DMS153 (cell line): ENCODE measurements at places on chromosomes 7 and 10.

- DNase-seq = no peak
Measured at GRCh38 chr10:22824520-22824919, 103.3 kb upstream of the ARMC3 start.

DNA sequence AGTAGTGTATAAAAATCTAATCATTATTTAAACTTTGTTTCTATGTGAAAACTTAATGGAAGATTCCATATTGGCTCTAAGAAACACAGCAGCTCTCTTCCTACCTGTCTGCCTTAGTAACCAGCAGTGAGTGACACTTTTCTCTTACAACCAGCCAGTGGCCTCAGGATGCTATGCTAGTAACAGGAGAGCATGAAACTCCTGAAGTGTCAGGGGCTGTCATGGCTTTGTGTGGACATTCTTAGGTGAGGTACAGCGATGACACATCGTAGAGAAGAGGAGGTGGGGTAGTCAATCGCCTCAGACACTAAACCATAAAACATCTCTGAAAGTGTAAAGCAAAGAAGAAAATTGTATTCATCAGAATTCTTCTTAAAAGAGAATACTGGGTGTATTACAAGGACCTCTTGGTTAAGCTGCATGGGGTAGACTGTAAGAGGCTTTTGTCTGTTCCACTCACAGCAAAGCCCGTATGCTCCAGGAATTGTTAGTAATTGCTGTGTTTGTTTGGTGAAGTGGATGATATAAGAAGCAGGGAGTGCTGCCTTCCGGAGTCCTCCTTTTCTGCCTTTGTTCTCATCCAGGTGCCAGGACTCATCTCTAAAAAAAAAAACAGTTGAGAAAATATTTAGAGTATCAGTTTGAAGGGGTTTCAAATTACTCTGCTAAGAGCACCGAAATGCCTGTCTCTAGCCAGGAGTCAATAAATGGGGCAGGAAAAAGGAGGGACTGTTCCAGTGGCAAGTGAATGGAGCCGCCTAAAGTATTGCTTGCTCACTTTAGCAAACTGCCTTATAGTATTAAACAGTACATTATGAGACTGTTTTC, 518.8 kb downstream of the CNTNAP2 start:
- DNase-seq = peak; percentile 99

- DNase-seq = no peak
Measured at GRCh38 chr7:147999962-148000361, 590.6 kb upstream of the C7orf33 start.

DNA sequence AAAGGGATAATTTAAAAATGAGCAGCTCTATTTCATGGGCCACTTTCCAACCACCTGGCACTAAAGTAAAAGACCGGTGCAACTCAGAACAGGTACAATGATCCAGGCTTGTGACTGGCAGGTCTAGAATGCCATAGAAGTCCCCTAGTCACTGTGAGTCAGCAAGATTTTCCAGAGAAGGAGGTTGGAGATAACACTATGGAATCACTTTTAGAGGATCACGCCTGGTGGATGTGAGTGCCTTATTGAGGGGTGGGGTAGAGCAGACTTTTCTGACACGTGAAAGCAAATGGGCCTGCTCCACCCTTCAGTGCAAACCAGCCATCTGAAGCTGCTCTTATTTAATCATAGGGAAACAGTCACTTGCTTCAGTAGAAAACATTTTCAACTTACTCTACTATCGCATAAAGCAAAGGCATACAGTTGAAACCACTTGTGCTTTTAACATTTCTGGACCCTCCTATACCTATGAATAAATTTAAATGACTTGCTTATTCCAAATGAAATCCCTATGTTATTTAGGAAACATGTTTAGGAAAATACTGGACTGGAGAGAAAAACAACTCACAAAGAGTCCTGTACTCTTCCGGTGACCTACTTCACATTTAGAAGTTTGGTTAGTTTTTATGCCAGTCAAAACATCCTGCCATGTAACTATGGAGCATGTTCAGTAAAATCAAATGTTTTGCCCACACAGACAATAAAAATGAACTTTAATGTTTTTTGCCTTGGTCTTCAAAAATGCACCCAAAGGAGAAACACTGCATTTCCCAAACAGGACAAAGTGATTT, 21.5 kb upstream of the AKR1C1 start:
- DNase-seq = no peak

- no peak for DNase-seq
Measured at GRCh38 chr7:1917221-1918062, 247.4 kb downstream of the ELFN1 start.

DNA sequence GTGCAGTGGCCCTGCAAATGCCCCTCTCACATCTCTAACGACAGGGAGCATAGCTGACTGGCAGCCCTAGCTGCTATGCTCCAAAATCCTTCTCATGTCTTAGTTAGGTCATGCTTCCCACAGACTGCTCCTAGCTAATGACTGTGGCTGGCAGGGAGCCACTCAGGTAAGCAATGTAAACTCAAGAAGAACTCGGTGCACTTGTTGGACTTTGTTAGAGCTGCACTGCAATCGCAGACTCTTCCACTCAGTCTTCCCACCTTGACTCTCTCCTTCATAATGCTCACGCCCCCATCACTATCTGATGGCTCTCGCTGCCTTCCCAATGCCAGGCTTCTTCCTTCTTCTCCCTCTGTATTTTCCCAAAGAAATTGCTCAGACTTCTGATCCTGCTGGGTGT, 24.0 kb downstream of the OR9A2 start:
- no peak for DNase-seq

GRCh38 chr7:102101111-102101551, 185.5 kb upstream of the SH2B2 start:
- DNase-seq = no peak

DNA sequence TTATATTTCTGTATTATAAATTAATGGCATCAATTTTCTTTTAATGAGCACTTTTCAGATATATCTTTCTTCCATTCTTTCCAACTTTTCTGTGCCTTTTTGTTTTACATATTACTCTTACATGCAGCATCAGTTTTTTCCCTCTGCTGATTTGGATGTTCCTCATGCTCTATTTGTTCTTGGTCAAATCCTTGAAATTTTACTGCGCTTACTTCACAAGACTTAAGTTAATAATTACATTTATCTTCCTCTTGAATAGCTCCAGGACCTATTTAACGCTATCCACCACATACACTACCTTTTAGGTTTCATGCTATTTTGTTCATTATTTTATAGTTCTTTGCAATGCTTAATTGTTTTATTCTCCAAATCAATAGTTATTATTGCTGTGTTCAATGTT, 97.6 kb upstream of the CTTNBP2 start:
- DNase-seq = no peak

- no peak for DNase-seq
Measured at GRCh38 chr7:102425639-102426267, 7.6 kb upstream of the ORAI2 start.

DNA sequence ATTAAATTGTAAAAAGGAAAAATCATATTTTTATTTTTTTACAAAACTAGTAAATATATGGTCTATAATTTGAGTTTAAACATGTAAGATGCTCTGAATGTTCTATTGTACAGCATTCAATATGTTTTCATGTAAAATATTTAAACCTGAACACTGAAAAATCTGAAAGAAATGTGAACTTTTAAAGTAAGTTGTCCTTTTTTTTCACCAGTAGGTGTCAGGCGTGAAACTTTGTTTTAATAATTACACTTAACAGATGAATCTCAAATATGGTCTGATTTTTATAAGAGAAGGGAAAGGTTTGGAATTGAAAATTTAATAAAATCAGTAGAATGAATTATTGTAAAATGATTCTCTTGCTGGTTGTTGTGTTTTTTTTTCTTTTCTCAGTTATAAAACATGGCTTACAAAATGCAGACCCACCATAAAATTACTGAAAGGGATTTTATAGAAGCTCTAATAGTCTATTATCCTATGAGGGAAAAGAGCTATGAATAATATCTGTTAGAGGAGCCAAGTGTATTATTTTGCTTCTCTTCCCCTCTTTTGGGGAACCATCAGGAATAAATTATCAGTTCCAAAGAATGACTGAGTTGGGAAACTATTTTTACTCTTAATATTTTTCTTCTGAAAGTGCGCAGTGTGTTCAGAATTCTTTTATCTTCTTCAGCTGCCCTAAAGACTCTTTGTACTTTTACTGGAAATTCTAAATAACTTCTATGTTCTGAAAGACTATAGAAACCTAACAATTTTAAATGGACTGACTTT, 217.7 kb upstream of the FZD1 start:
- no peak for DNase-seq

GRCh38 chr10:62336404-62336803, 37.8 kb upstream of the ZNF365 start:
- DNase-seq = no peak
